ENCODE measurements at places on chromosomes 1 and 21.
A peak's percentile ranks its signal among the peaks of the same experiment; 100 is the strongest.

DNA sequence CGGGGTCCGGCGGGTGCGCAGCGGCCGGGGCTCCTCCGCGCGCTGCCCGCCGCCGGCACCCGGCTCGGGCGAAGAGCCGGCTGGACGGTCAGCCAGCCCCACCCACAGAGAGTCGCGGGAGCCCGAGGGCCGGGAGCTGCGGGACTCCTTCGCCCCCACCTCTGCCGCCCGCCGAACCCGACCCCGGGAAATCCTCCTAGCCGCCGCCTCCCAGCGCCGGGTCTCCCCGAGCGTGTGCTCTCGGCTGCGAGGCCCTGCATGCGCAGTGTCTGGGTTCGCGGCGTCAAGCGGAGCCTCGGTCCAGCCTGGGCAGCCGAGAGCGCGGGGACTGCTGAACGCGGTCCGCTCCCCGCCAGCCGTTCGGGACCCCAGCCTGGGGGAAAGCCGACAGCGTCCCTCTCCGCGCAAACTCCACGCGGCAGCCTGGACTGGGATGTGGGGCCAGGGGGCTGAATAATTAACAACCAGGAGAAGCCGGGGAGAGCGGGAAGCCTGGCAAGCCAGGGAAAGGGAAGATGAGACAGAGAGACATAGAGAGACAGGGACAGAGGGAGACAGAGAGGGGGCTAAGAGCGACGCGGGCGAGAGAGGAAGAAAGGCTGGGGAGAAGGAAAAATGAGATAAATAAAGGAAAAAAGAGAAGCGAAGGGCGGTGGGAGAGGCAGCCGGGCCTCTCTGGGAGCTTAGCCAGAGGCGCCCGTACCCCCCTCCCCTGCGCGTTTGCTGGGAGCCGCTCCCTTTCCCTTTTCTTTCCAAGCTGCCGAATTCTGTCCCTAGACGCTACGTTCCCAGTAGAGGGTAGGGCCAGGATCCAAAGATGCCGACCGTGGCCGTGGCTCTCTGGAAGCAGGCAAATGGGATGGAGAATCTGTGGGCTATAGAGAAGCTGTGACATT lies 64.2 kb downstream of the MEF2D start:
- no peak for DNase-seq

DNA sequence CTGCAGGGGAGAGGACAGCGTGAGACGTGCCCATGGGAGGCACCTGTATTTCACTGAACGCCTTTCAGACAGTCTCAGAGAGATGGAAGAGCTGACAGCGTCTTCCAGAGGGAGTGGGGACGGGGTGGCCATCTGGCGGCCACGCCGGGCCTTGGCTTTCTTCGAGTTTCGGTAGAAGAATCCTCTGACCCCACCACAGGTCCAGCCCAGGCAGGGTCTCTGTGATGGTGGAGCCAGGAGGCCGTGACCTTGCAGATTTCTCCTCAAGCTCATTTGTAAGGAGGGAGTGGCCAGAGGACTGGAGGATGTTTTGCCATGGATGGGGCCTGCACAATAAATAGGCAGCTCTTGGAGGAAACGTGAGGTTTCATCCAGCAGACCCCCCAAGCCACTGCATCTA lies 47.6 kb upstream of the ADARB1 start:
- DNase-seq = no peak

DNA sequence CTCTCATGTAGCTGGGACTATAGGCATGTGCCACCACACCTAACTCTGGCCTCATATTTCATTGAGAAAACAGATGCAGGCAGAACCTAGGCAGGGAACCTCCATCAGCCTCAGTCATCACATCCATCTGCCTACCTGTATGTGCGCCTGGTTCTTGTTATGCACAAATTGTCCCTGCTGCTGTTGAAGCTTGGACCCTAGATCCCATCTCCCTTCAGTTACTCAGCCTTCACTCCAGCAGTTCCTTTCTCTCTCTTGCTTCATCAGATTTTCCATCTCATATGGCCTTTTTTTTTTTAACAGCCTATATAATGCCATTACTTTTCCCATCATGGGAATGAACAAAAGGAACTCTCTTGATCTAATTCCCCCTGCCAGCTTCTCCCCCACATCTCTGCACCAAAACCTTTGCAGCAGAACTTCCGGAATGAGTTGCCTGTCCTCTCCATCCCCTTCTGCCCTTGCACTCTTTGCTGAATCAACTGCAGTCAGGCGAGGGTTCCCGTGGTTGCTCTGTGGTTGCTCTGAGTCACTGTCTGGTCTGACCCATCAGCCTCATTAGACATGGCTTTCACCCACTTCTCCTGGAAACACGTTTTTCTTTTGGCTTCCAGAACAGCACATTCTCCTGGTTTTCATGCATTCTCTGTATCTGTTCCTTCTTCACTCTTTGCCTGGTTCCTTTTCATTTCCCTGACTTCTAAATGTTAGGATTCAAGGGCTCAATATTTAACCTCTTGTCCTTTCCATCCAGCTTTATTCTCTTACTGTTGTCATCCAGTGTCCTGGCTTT lies 41.5 kb downstream of the UBE4B start:
- no peak for DNase-seq

- DNase-seq = no peak
These were observed 105.1 kb upstream of the DPH5 start for GRCh38 chr1:101130673-101131072.

- DNase-seq = no peak
These were observed 1531.6 kb upstream of the TPTE start for GRCh38 chr21:8989721-8990325.

DNA sequence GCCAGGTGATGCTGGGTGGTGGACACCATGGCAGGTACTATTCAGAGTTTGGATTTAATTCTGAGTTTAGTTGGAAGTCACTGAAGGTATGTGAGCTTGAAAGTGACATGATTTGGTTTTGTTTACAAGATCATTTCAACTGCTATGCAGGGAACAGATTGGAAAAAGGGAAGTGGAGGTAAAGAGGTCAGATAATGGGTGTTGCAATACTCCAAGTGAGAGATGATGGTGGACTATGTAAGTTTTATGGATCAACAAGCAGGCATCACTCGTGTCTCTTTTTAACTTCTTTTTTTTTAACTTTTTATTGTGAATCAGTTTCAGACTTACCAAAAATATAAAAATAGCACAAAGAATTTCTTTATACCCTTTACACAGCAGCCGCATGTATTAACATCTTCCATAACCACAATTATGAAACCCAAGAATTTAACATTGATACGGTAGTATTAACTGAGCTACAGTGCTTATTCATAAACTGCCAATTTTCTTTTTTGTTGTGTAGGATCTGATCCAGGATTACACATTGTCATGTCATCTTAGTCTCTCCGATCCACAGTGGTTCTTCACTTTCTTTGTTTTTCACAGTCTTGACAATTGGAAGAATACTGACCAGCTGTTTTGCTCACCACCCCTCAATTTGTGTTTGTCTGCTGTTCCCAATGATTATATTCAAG lies 24.9 kb upstream of the NHLH2 start:
- no peak for DNase-seq

GRCh38 chr1:57353654-57354053 lies 70.2 kb downstream of the DAB1 start:
- DNase-seq = no peak

GRCh38 chr1:86913399-86913895 lies 479 bp downstream of the SELENOF start:
- no peak for DNase-seq

- no peak for DNase-seq
These were observed 1.1 kb downstream of the PSRC1 start for GRCh38 chr1:109281680-109282496.

DNA sequence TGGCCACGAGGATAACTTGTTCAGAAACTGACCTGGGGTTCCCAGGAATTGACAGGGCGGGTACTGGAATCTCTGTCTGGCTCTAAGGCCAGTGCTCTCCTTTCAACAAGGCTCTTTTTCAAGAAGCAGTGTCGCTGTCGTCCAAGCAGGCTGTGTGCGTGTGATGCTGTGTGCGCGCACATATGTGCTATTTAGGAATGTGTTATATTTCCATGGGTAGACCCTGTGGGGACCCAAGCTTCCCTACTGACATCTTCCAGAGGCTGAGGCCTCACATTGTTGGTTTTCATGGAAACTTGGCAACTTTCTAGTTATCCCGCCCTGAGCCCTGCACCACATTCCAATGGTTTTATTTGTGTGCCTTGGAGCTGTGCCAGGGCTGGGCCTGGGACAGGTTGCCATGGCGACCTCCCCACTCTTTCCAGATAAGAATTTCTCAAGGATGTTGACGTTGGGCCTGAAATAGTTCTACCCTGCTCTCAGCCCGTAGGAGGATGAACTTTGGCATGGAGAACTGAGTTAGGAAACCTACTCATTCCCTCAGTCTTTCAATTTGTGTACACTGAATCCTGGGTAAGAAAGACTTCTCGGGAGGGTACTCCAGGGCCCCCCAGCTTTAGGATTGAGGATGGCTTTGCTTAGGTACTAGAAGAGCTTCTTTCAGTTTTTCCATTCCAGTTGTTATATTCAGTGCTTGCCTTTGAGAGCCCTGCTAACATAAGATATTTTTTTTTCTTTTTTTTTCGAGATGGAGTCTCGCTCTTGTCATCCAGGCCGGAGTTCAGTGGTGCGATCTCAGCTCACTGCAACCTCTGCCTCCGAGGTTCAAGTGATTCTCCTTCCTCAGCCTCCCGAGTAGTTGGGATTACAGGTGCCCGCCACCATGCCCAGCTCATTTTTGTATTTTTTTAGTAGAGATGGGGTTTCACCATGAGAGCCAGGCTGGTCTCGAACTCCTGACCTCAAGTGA lies 38.8 kb upstream of the SRSF10 start:
- DNase-seq = peak; percentile 99

GRCh38 chr1:96695954-96696353 lies 25.6 kb upstream of the PTBP2 start:
- no peak for DNase-seq

DNA sequence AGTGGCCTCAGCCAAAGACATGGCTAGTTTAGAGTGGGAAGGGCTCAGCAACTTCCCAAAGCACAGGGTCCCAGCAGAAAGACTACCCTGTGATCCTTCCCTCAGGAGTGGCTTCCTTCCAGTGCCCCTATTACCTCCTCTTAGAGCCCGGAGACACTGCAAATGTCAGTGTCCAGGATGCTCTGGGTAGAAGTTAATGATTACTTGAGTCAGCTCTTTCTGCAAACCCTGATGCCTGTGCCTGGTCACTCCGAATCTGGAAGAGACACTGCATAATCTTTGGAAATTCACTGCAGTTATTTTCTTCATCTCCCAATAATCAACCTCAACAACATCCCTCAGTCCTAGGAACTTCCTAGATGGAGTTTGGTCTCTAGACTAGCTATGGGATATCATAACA lies 27.2 kb upstream of the MGST3 start:
- no peak for DNase-seq

GRCh38 chr21:36247316-36248010 lies 72.5 kb upstream of the MORC3 start:
- DNase-seq = no peak

DNA sequence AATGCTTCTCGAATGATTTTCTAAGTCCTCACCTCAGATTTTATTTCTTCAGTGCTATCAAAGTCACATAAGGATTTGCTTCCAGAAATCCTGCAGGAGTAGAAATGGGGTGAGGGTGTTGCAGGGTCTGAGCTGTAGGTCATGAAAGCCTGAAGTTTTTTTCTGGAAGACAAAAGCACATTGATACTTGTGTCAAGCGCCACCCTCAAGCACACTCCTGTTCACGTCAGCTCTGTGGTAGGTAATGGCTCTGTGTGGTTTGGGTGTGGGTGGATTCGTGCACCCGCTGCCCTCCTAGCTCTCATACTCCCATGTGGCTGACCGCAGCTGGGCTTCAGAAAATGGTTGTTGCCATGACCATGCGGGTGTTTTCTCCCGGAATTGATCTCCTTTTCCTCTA lies 39.9 kb downstream of the AKNAD1 start:
- DNase-seq = no peak

DNA sequence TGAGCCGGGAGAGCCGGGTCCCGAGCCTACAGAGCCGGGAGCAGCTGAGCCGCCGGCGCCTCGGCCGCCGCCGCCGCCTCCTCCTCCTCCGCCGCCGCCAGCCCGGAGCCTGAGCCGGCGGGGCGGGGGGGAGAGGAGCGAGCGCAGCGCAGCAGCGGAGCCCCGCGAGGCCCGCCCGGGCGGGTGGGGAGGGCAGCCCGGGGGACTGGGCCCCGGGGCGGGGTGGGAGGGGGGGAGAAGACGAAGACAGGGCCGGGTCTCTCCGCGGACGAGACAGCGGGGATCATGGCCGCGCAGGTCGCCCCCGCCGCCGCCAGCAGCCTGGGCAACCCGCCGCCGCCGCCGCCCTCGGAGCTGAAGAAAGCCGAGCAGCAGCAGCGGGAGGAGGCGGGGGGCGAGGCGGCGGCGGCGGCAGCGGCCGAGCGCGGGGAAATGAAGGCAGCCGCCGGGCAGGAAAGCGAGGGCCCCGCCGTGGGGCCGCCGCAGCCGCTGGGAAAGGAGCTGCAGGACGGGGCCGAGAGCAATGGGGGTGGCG lies 371 bp downstream of the ARID1A start:
- no peak for DNase-seq

GRCh38 chr1:90622666-90623065 lies 94.4 kb downstream of the BARHL2 start:
- DNase-seq = no peak

DNA sequence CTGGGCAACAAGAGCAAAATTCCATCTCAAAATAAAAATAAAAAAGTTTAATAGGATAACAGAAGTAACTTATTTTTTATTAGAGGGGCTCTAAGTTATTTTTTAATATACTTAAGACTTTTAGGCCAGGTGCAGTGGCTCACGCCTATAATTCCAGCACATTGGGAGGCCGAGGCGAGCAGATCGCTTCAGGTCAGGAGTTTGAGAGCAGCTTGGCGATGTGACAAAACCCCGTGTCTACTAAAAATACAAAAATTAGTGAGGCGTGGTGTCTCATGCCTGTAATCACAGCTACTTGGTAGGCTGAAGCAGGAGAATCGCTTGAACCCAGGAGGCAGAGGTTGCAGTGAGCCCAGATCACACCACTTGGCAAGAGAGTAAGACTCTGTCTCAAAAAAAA lies 180.5 kb upstream of the NR5A2 start:
- DNase-seq = no peak

- DNase-seq = no peak
These were observed 57.1 kb upstream of the ADAM30 start for GRCh38 chr1:119953266-119953998.

GRCh38 chr1:22323846-22324504 lies 127.7 kb upstream of the ZBTB40 start:
- DNase-seq = no peak

- DNase-seq = no peak
These were observed 12.8 kb upstream of the LBR start for GRCh38 chr1:225440380-225441221.

GRCh38 chr1:174222166-174222949 lies 63.0 kb downstream of the RABGAP1L start:
- no peak for DNase-seq

GRCh38 chr1:33636209-33636608 lies 163.8 kb downstream of the ZSCAN20 start:
- no peak for DNase-seq

GRCh38 chr1:21937372-21938121 lies 437 bp upstream of the HSPG2 start:
- no peak for DNase-seq

- DNase-seq = no peak
These were observed 37.9 kb downstream of the CRB1 start for GRCh38 chr1:197305925-197306324.

- no peak for DNase-seq
These were observed 424.1 kb downstream of the TTLL7 start for GRCh38 chr1:83574791-83575190.
